ENCODE measurements at places on chromosomes 4 and X.

- DNase-seq, result no peak
Measured at GRCh38 chr4:164935363-164935762, 42.1 kb downstream of the TRIM61 start.

DNA sequence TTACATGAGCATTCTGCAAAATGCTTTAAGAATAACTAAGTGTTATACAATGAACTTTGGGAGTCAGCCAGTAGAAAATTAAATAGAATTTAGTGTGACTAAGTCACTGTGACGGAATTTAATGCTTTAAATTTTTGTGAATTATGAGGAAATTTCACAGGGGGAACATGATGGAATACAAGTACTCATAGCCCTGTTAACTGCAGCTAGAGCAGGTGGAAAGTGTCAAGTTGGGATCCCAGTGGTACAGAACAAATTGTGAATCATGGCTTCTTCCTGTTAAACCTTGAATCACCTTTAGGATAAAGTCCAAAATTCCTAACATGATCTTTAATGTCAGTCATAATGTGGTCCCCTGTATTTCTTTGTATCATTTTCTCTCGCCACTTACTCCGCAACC is 212.2 kb upstream of the CENPE start:
- no peak for DNase-seq

DNA sequence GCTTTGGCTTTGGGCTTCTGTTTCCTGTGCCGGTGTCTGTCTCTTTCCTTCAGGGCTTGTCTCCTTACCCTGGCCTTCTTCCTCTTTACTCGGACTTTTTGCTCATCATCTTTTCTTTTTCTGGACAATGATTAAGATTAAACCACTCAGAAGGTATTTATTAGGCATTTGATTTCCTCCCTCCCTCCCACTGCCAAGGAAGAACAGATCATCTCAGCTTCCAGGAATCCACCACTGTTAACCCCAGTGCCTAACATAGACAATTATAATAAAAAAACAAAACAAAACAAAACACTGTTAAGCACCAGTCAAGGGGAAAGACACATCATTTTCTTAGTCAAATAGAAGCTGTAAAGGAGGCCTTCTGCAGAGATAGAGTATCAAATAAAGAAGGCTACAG is 16.6 kb downstream of the PGRMC1 start:
- no peak for DNase-seq

DNA sequence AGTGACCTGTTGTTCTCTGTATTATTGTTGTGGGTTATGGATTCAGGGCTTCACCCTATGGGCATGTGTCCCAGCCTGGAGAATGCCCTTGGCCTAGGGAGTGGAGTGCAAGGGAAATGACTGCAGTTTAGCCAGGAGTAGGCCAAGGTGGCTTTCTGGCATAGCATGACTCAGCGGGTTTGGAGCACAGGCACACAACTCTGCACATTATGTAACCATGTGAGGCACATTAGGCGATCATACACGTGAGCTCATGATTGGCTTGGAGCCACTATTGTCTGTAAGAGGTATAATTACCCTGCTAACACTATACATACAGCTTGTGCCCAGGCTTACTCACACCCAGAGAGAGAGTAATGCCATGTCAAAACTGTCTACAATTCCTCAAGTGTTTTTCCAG is 35.1 kb upstream of the TACR3 start:
- DNase-seq, result peak; percentile 15
